ENCODE measurements at places on chromosomes 3 and 15.
A peak's percentile ranks its signal among the peaks of the same experiment; 100 is the strongest.

GRCh38 chr3:108223928-108224327, 1.7 kb upstream of the IFT57 start:
- no peak for DNase-seq

DNA sequence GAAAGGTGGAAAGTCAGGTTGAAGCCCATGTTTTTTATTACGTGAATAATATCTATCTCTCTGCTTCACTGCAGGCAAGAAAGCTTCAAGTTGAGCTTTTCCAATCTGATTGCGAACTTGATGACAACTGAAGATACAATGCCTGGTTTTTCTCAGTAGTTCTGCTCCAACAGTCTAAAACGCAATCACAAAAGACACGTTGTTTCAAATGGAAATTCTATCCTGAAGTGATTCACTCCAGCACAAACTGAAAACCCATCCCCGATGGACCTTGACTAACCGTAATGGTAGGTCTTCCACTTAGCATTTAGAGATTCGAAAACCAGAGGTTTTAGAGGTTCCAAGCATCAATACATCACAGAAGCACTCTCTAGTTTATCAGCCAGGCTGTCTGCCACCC, 10.6 kb downstream of the B4GALT4 start:
- DNase-seq = no peak

DNA sequence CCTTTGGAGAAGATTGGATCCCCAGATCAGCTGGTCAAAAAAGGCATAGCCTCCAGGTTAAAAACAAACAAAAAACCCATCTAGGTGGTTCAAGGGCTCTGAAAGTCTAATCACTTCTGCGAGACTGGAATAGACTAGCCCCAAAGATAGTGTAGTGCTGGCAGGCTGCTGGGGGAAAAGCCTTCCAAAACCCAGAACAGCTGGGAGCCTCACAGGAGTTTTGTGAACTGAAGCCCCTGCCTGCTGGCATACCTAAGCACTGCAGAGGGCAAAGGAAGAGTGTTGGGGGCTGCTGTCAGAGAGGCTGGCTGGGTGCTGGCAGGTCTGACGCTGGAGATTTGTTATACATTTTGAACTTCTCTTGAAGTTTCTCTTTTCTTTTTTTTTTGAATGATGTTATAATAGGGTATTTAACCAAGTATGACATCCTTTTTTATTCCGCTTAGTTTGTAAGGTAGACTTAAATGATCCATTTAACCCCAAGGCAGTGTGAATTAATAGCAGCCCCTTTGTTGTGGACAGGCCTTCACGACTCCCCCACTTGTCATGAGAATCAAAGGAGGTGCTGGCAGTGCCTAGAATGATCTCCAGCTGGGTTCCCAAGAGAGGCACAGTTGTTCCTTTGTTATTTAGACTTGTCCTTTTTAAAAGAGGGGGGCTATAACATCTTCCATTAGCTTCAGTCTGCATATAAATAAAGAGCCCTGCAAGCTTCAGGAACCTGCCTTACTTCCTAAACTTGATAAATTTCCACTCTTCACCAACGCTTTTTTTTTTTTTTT, 53.9 kb downstream of the CRTC3 start:
- DNase-seq = no peak

- peak; percentile 56 for DNase-seq
Measured at GRCh38 chr15:44195151-44195740, at the start of gene FRMD5. FRMD5 (minus strand) TSS chr15:44195271.

- no peak for DNase-seq
Measured at GRCh38 chr15:36230776-36231175, 348.6 kb upstream of the CDIN1 start.

- DNase-seq = no peak
Measured at GRCh38 chr3:158847452-158847821, 45.6 kb downstream of the MFSD1 start.

GRCh38 chr15:47194718-47195117, 522.6 kb upstream of the SEMA6D start:
- no peak for DNase-seq

DNA sequence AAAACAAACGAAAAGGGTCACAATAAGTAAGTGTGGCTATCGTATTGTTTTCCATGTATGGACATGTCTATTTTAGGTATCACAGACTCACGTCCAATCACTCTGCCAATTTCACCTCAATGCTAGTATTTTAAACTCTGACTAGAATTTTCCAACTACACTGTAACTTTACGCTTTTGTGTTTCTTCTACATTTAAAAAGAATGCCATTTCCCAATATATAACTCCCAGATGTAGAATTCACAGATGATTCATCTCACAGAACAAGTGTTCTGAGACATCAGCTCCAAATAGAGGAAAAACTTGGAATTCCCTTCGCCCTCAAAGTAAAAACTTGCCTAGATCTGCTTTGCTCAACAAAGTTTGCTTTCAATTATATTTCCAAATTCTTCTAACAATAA, 14.2 kb downstream of the LRIG1 start:
- no peak for DNase-seq

GRCh38 chr3:172987273-172987672, 153.8 kb downstream of the SPATA16 start:
- DNase-seq = no peak

- no peak for DNase-seq
Measured at GRCh38 chr15:90060797-90061196, 41.5 kb downstream of the IDH2 start.

GRCh38 chr3:122902326-122902725, 107.5 kb downstream of the SLC49A4 start:
- no peak for DNase-seq

- no peak for DNase-seq
Measured at GRCh38 chr3:128080323-128081080, 28.3 kb downstream of the SEC61A1 start.

GRCh38 chr3:156378871-156379270, 176.0 kb downstream of the SSR3 start:
- DNase-seq = no peak

DNA sequence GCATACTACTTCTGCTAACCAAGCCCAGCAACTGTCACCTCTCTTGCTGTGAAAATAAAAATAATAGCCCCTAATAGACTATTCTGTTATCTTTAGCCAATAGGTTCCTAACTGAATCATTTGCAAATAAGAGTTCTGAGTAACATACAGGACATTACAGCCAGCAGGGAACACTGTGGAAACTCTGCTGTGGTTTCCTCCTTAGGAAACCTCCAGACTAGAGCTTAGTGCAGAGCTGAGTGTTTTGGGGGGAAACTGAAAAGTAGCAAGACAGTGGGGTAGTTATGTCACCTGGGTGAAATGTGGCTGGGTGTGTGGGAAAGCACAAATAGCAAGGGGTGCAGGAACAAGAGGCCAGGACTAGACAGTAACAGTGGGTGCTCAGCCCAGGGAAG, 32.4 kb downstream of the DZIP1L start:
- DNase-seq = no peak

- DNase-seq = no peak
Measured at GRCh38 chr3:47533996-47534454, 20.5 kb upstream of the ELP6 start.

- no peak for DNase-seq
Measured at GRCh38 chr3:114221165-114221880, 16.1 kb downstream of the ZNF80 start.

All from stimulated activated CD8-positive, alpha-beta memory T cell treated with anti-CD3 and anti-CD28 coated beads, Interleukin-4, amount 100 ng/mL, for 1 hour (primary cell).